Mesothelial cell of epicardium (in vitro differentiated cells): ENCODE measurements at places on chromosomes 4 and X. TPM values are rescaled to one million over a fixed set of nuclear protein-coding genes. Genes with fewer than 3 reads are reported as not detected.
A peak's percentile ranks its signal among the peaks of the same experiment; 100 is the strongest.

DNA sequence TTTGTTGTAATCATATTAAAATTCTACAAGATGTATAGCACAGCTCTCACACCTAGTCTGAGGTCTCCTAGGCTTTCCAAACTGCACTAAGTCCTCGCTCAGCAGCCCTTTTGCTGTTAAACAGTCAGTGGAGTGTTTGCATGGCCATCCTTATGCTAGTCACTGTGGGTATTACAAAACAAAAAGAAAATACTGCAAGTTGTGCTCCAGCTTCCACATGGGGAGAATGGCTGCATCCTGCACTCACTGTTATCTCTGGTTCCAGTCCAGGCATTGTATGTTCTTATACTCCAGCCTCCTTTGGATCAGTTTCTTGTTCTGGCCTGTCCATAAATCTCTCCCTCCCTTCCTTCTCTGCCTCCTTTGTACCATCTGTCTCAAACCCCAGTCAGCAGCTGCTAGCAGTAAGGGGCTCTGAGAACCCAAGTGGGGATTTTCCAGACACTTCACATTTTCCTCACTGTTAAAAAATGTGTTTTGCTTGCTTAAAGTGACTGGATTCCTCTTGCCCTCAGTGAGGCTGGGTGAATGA lies 38.5 kb upstream of the BMP15 start:
- peak overlapping the region; percentile 83 for H3K27ac ChIP-seq
- H3K4me3 ChIP-seq = no peak overlapping the region
- no peaks in the 10 kb centered on the region for H3K36me3 ChIP-seq
- peaks cover 13% of the 10 kb centered on the region for H3K4me1 ChIP-seq

Gene CT83
- not detected in 3 replicates for total RNA-seq

DNA sequence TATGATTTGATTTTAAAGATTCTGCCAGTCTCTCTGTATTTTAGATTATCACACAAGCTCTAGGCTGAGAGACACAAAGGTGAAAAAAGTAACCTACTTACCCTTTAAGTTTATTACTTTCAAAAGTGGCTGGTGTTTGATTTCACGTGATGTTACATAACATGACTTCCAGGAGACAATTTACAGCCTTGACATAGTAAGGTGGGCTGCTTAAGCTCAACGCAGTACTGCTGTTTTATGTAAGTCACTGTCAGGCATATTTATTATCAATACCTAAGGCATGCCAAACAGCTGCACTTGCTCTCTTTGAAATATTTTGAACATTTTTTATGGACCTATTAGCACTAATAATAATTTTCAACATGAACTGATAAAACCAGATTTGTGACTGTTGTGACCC lies 451.5 kb upstream of the FAM241A start:
- H3K4me1 ChIP-seq = peaks cover 45% of the 10 kb centered on the region
- peak overlapping the region; percentile 60 for H3K27ac ChIP-seq
- no peak overlapping the region for H3K4me3 ChIP-seq
- no peaks in the 10 kb centered on the region for H3K36me3 ChIP-seq
- H3K27me3 ChIP-seq = no peaks in the 10 kb centered on the region

DNA sequence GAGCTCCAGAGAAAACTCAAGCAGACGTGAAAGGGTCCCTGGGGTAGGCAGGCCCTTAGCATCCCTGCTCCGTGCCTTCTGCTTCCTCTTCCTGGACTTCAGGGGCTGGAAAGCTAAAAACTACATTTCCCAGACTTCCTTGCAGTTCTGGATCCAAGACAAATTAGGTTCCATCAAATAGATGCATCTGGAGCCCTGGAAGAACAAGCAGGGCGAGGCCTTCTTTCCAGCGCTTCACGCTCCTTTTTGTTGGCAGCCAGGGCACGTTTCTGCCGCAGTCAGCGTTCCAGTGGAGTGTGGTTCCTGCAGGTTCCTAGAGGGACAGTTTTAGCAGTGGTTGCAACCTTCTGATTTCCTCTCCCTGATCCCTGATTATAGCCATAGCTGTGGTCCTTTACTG lies 53.6 kb upstream of the MSX1 start:
- peaks cover 32% of the 10 kb centered on the region for H3K4me1 ChIP-seq
- no peaks in the 10 kb centered on the region for H3K36me3 ChIP-seq
- H3K27me3 ChIP-seq = no peaks in the 10 kb centered on the region
- no peak overlapping the region for H3K27ac ChIP-seq
- H3K4me3 ChIP-seq = no peak overlapping the region

Gene CXorf58
- total RNA-seq = 0.13 TPM in 1 of 3 replicates, not detected in the others

Gene CITED1
- 1.4 to 2.8 TPM (median 1.6 TPM) in 3 replicates for total RNA-seq

Gene GAGE12F
- total RNA-seq = not detected in 3 replicates

GRCh38 chr4:140112576-140112975 lies 41.4 kb downstream of the MAML3 start:
- H3K27me3 ChIP-seq = no peaks in the 10 kb centered on the region
- DNase-seq = no peak
- no peak overlapping the region for H3K4me3 ChIP-seq

Gene STATH
- total RNA-seq = not detected in 3 replicates

DNA sequence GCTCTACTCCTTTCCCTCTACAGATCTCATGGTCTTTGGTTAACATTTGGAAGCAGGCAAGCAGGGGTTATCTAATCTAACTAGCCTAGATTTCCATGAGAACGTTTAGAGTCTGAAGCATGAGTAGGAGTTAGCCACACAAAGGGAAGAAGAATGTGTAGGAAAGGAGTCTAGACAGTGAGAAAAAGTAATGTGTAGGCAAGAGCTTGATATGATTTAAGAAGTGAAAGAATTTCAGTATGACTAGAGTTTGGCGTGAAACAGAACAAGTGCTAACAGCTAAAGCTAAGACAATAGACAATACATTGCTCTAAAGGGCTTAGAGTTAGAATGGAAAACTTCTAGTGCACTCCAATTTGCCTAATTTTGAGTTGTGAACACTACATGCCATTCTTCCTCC lies 10.8 kb downstream of the CXCL8 start:
- no peak overlapping the region for H3K4me3 ChIP-seq
- no peaks in the 10 kb centered on the region for H3K36me3 ChIP-seq
- H3K4me1 ChIP-seq = no peaks in the 10 kb centered on the region
- H3K27ac ChIP-seq = no peak overlapping the region
- DNase-seq = no peak

Gene NPNT
- total RNA-seq = 53.8 to 68.6 TPM (median 53.9 TPM) in 3 replicates

- DNase-seq = peak; percentile 45
- H3K36me3 ChIP-seq = no peaks in the 10 kb centered on the region
- no peak overlapping the region for H3K4me3 ChIP-seq
- no peaks in the 10 kb centered on the region for H3K27me3 ChIP-seq
- peaks cover 12% of the 10 kb centered on the region for H3K4me1 ChIP-seq
- H3K27ac ChIP-seq = peak overlapping the region; percentile 11
Observed at GRCh38 chrX:28586286-28586685, 960 bp upstream of the IL1RAPL1 start.

DNA sequence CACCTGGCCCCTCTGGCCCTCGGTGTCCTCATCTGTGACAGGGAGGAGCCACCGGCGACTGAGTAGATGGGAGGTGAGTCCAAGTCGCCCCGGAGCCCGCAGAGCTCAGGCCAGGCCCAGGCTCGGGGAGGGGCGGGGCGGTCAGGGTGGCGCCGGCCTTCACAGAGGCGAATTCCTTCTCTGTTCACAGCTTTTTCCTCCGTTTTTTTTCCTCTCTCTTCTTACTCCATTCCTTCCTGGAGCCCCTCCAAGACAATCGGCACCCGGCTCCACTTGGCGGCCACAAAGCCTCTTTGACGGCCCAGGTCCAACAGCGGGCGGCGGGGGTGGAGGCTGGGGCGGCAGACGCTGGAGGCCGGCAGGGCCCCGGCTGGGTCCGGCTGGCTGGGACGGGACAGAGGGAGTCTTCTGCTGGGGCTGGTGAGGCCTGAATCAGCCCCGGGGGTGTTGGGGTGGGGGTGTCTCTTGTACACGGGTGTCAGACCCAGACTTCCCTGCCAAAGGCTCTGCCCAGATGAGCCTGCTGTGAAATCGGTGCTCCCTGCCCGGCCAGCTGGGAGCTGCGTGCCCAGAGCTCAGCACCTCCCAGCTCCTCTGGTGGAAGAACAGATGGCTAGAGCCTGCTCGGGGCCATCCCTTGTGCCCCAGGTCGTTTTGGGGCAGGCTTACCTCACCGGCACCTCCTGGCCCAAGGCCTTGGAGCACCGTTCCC lies 22.6 kb downstream of the FGFRL1 start:
- no peak overlapping the region for H3K4me3 ChIP-seq
- H3K27me3 ChIP-seq = no peaks in the 10 kb centered on the region
- no peak overlapping the region for H3K27ac ChIP-seq

Gene AMER1
- 15.0 to 15.8 TPM (median 15.8 TPM) in 3 replicates for total RNA-seq

DNA sequence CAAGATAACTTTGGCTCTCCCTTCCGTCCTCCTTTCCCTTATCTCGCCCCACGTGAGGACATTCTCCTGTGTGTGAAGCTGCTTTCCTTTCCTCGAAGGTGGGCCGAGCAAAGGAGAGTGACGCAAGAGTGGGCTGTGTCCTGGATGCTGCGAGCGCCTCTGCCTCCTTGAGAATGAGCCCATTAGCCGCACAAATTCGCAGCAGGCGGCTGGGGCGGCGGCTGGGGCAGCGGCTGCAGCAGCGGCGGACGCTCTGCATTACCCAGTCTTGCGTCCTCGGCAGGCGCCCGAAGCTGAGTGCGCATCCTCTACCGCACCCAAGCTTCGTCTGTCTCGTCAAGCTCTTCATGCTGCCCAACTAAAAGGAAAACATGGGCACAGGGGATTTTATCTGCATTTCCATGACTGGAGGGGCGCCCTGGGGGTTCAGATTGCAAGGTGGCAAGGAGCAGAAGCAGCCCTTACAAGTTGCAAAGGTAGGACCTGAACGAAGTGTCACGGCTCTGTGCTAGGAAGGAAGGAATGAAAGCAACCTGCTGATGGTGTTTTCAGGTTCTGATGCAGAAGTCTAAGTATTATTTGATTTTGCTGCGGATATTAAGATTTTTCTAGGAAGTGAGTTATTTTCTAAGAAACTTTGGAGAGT lies at the start of gene SYNPO2:
Gene SYNPO2, plus strand, starts transcription at position 189 of the 646 bp plus-strand sequence. Its CDS starts 183 bp downstream, at position 372.
- H3K27me3 ChIP-seq = no peaks in the 10 kb centered on the region
- peak; percentile 82 for DNase-seq
- no peaks in the 10 kb centered on the region for H3K36me3 ChIP-seq
- H3K4me1 ChIP-seq = peaks cover 36% of the 10 kb centered on the region

DNA sequence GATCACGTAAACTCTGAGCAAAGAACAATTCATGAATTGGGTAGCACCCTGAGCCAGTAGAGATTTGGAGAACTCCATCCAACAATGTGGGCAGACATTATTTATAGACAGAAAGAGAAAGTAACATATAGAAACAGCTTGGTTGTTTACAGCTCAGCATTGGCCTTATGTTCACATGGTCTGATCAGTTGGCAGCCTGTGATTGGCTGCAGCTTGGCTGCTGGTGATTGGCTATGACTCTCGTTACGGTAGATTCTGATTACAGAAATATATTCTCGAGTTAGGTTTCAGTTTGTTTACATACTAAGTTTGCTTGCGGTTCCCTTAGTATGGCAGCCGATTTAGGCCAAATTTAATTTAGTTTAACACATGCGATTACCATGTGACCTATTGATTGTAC lies 663.4 kb downstream of the RAPGEF2 start:
- no peaks in the 10 kb centered on the region for H3K36me3 ChIP-seq
- no peak overlapping the region for H3K4me3 ChIP-seq
- H3K27ac ChIP-seq = peak overlapping the region; percentile 61
- H3K4me1 ChIP-seq = peaks cover 25% of the 10 kb centered on the region
- DNase-seq = no peak

Gene KLHL4
- 4.9 to 5.2 TPM (median 5.0 TPM) in 3 replicates for total RNA-seq

Gene PTTG2
- not detected in 3 replicates for total RNA-seq

Gene SYP
- total RNA-seq = 0.27 to 0.33 TPM (median 0.32 TPM) in 3 replicates

- DNase-seq = no peak
- H3K27me3 ChIP-seq = no peaks in the 10 kb centered on the region
- H3K4me1 ChIP-seq = peaks cover 31% of the 10 kb centered on the region
- no peak overlapping the region for H3K4me3 ChIP-seq
Observed at GRCh38 chrX:113770071-113770470, 813.8 kb upstream of the HTR2C start.

- H3K4me1 ChIP-seq = peaks cover 7% of the 10 kb centered on the region
- H3K27me3 ChIP-seq = no peaks in the 10 kb centered on the region
- no peak for DNase-seq
- H3K4me3 ChIP-seq = no peak overlapping the region
- peaks cover 4% of the 10 kb centered on the region for H3K36me3 ChIP-seq
Observed at GRCh38 chr4:6892190-6892908, 17.3 kb upstream of the TBC1D14 start.

Gene RAB40A
- 0.78 to 1.5 TPM (median 1.3 TPM) in 3 replicates for total RNA-seq

Gene DNAAF6
- not detected in 3 replicates for total RNA-seq

DNA sequence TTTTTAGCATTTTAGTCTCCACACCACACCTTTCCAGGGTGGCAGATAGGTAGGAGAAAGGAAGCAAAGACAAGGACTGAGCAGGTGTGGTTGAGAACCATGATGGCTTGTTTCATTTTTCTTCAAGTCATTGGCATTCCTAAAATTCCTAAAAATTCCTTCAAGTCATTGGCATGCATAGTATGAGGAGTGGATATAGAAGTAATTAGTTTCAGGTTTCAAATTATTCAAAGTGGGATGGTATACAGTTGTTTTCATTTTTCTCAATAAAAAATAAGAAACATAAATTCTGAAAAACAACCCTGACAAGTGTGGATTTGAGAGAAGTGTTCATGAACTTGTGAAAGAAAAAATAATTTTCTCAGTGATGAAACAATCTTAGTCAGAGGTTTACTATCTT lies 22.3 kb upstream of the HERC3 start:
- DNase-seq = no peak
- peak overlapping the region; percentile 50 for H3K27ac ChIP-seq
- no peak overlapping the region for H3K4me3 ChIP-seq
- peaks cover 19% of the 10 kb centered on the region for H3K4me1 ChIP-seq
- H3K36me3 ChIP-seq = no peaks in the 10 kb centered on the region

- no peak overlapping the region for H3K4me3 ChIP-seq
- H3K27me3 ChIP-seq = no peaks in the 10 kb centered on the region
- peak overlapping the region; percentile 39 for H3K27ac ChIP-seq
- no peaks in the 10 kb centered on the region for H3K4me1 ChIP-seq
- H3K36me3 ChIP-seq = peaks cover 37% of the 10 kb centered on the region
Observed at GRCh38 chr4:10072420-10073017, 44.1 kb downstream of the WDR1 start.

DNA sequence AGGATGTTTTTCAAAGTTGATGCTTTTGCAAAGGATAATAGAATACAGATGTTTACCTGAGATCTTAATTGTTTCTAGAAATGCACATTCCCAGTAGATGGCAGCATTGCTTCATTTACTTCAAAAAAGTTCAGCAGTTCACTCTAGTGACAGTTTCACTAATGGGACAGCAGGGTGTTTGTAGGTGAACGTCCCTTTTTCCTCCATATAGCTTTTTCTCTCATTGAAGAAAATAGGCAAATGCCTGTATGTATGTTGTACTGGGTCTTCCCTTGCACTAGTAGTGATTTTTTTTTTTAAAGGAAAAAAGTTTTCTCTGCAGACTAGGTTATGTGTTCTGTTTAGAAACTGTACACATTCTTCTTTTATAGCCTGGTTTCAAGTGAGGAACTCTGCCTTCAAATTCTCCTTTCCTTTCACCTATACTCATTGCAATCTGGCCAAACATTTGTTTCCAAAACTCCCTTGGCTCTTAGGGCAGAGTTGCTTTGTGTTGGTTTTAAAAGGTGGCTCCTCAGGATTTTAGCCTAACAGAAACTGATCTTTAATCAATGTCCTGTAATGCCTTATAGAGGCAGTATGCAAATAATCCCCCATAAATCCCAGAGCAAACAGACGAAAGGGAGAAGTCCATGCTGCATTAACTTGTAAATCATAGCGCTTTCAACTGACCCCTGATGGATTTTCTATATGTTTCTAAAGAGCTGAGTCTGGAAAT lies 86.3 kb downstream of the EGF start:
- H3K27me3 ChIP-seq = peaks cover 8% of the 10 kb centered on the region
- H3K36me3 ChIP-seq = no peaks in the 10 kb centered on the region
- H3K27ac ChIP-seq = no peak overlapping the region

Gene LEF1
- total RNA-seq = 72.4 to 76.8 TPM (median 76.6 TPM) in 3 replicates

- no peak overlapping the region for H3K27ac ChIP-seq
- no peak overlapping the region for H3K4me3 ChIP-seq
- peaks cover 2% of the 10 kb centered on the region for H3K4me1 ChIP-seq
- H3K36me3 ChIP-seq = no peaks in the 10 kb centered on the region
Observed at GRCh38 chr4:1003271-1004070, 8.0 kb upstream of the FGFRL1 start.
